Stimulated activated CD4-positive, alpha-beta T cell treated with anti-CD3 and anti-CD28 coated beads, Interleukin-15, amount 100 ng/mL, for 1 hour (primary cell): ENCODE measurements at places on chromosomes 5 and 9.

DNA sequence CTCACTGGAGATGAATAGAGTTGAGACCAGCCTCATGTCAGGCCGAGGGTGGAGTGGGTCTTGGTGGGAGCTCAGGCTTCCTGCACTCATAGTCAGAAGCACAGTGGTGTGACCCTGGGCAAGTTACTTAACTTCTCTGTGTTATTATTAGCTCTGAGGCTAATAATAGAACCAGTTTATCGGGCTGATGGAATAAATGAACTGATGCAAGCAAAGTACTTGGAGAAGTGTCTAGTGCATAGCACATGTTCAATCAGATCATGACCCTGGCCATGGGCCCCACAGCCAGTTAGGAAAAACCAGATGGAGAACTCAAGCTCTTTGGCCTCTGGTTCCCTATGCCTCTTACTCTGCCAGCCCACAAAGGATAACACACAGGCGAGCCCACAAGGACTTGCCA, 45.3 kb upstream of the OSMR start:
- DNase-seq, result no peak

DNA sequence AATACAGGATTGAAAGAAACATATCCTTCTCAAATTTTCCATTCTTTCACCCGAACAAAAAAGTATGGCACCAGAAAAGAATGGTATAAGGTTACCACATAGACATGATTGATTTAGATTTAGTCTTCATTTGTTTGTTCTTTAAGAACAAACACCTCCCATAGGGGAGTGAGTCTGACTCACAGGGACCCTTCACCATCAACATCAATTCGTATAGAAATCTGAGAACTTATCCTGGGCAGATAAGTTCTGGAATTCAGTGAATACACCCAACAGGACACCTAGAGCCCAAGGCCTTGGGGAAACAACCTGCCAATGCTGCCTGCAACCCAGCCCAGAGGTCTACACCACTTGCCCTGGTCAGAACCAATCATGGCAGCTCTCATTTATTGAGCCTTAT, 46.2 kb downstream of the LHFPL2 start:
- DNase-seq, result no peak

- DNase-seq, result no peak
These were observed 6.7 kb downstream of the EBF1 start for GRCh38 chr5:159092972-159093371.

GRCh38 chr5:150208187-150209098, 18.6 kb downstream of the SLC6A7 start:
- DNase-seq, result no peak

DNA sequence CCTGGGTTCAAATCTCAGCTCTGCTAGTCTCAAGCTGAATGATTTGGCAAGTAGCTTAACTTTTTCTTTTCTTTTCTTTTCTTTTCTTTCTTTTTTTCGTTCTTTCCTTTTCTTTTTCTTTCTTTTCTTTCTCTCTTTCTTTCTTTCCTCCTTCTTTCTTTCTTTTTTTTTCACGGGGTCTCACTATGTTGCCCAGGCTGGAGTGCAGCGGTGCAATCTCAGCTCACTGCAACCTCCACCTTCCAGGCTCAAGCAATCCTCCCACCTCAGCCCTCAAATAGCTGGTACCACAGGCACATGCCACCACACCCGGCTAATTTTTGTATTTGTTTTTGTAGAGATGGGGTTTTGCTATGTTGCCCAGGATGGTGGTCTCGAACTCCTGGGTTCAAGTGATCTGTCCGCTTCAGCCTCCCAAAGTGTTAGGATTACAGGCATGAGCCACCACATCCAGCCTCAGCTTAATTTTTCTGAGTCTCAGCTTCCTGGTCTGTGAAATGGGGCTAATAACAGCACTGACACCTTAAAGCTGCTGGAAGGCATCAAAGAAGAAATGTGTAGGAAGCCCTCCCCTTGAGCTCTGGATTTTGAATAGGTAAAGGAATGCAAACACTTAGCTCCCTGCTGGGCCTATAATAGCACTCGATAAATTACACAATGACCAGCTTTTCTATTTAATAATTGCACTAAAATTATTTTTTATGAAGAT, 17.5 kb upstream of the PPARGC1B start:
- no peak for DNase-seq

DNA sequence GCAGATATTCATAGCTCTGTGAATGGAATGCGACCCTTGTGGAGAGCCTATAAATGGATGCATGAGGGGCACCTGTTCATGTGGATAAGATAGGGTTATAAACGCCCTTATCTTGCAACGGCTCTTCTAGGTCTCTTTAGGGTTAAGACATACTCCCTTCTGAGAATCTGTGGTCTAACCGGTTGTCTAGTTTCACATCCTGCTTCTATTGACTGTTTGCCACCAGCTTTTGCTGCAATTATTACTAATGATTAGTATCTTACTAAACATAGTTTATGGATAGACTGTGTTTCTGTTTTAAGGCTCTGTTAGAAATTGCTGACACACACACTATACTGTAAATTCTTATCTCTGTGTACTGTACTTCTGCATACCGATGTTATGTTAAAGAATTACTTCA, 198.9 kb upstream of the CYLC2 start:
- DNase-seq, result no peak

- DNase-seq, result no peak
These were observed 22.9 kb upstream of the PIK3R1 start for GRCh38 chr5:68192679-68193060.

DNA sequence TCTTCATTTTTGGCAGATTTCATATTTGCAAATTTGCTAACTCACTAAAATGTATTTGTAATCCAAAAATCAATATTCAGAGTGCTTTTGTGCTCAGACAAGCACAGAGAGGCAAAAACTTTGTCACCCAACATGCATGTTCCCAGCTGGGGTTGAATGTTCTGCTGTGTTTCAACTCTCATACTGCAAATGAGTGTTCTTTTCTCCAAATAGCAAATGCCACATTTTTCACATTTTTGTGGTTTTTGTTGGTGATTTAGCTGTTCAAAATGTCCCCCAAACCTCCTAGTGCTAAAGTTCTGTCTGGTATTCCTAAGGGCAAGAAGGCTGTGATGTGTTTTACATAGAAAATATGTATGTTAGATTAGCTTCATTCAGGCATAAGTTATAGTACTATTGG, 87.3 kb upstream of the PCSK5 start:
- no peak for DNase-seq

DNA sequence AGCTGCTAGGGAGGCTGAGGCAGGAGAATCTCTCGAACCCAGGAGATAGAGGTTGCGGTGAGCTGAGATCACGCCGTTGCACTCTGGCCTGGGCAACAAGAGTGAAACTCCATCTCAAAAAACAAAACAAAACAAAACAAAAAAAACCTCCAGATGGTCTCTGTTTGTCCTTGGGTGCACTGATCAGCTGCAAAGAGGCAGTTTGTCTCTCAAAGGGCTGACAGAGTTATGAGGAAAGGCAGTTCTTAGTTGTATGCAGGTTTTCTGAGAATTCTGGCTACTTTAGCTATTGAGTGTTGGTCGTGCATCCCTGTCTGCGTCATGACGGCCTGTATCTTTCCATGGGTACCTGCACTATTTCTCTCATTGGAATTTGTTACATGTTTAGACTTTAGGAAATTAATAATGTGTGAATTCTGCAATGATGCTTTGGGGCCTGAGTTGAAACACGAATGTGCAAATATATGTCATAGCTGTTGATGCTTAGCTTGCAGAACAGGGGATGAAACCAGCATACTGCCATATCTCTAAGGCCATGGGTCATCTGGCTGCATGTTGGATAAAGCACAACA, 18.2 kb downstream of the OR2S2 start:
- no peak for DNase-seq

DNA sequence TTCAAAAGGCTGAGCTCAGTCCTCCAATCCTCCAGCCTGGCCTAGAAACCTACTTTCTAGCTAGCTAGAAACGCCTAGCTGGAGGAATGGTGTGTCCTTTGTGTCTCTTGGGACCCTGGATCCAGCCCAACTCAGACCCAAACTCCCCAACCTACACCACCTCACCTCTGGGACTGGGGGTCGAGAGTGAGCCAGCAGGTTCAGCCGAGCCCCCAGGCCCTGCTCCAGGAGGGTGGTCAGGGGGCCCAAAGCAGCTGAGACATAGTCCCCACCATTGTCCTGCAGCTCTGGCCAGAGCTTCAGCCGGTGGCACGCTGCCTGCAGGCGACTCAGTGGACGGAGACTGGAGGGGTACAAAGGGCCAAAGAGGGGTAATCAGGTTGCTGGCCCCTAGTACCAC, 6.2 kb downstream of the NOL6 start:
- no peak for DNase-seq

DNA sequence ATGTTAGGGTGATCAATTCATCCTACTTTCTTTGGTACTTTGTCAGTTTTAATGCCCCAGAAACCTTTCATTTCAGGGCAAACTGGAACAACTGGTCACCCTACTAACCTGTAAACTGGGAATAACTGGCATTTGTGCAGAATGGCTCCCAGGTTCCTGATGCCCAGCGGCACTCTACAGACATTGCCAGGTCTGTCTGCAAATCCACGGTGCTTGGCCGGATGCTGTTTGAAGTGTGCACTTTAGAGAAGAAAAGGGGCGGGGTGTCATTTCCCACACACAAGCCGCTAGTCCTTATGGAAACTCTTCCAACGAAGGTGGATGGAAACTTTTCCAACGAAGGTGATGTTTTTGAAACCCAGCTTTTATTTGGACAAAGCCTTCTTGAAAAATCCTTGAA, 49.9 kb upstream of the OTULINL start:
- DNase-seq, result no peak

- DNase-seq, result no peak
These were observed 374.9 kb downstream of the TLE4 start for GRCh38 chr9:79946712-79947111.

- no peak for DNase-seq
These were observed 280.0 kb upstream of the BRINP1 start for GRCh38 chr9:119649205-119649604.

GRCh38 chr5:1731091-1731639, 68.5 kb downstream of the MRPL36 start:
- no peak for DNase-seq

DNA sequence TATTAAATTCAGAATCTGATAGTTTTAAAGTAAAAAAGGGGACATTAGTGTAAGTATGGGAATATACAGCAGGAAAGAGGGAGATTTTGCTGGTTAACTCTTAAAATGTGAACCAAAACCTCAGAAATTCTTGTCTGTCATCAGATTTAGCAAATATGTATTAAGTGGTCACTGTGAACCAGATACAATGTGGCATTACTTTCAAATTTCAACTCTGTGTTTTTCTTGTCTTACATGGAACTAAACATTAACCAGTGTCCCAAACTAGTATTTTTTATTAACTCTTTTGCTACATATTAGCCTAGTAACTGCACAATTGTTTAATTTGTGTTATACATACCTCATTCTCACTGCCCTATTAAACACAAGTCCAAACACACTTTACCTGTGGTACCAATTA, 259.9 kb upstream of the RASA1 start:
- DNase-seq, result no peak

DNA sequence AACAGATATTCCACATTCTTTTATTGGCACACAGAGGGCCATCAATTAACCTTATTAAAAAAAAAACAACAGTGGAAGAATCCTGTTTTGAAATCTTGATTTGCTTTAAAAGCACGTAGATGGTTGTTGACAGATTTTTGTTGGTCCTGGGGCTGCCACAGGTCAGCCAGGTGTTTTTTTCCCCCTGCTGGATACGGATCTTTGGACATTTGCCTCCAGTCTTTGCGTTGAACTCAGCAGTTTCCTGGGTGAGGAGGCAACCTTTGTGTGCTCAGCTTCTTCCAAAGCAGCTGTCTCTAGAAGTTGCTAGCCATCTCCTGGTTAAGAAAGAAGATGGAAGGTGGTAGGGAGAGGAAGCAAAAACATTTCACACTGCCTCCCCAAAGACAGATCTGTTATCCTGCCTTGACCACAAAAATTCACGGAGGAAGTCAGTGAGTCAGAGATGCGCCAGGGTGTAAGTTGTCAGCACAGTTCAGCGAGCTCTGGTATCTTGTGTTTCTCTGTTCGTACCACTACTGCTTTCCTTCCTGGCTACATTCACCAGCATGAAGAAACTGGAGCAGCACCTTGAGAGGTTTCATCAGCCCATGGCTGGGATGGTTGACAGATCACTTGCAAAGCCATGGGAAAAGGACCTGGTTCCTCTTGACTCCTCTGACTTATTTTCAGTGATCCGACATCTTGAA, 207.3 kb downstream of the ARHGAP26 start:
- no peak for DNase-seq

DNA sequence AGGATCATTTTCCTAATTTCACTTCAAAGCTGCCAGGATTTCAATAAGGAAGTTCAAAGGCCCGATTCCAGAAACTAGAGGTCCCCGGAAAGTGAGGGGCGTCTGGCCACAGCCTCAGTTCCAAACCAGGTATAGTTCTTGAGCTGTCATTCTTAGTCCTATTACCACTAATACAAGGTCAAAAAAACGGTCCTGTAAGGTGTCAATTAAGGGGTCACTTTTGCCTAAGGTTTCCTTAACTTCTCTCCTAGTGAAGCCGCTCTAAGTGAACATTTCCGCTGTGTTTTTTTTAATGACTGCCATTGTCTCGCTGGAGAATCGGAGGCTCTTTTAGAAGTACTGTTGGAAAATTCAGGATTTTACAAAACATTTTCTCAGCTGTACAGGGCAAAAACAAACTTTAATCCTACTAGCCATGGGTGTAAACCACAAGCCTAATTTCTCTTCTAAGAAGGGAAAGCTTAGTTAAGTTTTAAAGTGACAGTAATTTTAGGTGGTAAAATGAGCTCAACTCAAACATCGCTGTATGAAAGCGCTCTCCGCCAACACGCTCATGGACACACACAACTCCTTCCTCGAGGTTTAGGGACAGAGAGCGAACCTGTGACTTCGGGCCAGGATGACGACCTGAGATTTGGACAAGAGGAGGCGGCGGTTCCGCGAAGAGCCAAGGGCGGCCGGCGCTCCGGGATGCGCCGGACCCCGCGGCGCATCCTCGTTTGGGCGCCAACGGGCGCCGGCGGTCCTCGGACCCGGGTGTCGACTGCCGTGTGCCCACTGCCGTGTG, 76.7 kb upstream of the IFNE start:
- DNase-seq, result no peak

- DNase-seq, result no peak
These were observed 101.7 kb upstream of the TLE1 start for GRCh38 chr9:81791076-81791475.

GRCh38 chr5:175671013-175671412, 13.1 kb downstream of the HRH2 start:
- DNase-seq, result no peak

- no peak for DNase-seq
These were observed 12.6 kb downstream of the HNRNPH1 start for GRCh38 chr5:179610903-179611265.

- DNase-seq, result no peak
These were observed 91.6 kb downstream of the DMAC1 start for GRCh38 chr9:7707934-7708333.

- DNase-seq, result no peak
These were observed 44.1 kb downstream of the ZFR start for GRCh38 chr5:32400401-32400800.

- no peak for DNase-seq
These were observed 618.8 kb downstream of the HINT1 start for GRCh38 chr5:130546211-130546610.

DNA sequence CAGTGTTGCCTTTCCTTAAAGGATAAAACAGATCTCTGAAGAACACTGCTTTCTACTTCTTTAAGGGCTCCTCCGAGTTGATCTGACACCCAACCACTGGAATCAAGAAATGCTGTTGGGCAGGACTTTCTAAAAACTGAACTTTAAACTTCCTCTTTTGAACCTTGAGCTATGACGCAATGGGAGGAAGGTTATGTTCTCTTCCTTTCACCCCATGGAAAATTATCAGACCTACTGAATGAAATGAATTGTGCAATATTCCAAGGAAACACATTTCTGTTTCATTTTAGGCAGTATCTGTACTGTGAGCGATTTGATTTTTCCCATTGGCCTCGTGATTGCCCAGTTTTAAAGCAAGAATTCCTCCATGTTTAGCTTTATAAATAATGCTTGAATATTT, 206.0 kb upstream of the PRR16 start:
- DNase-seq, result no peak
